T-helper 17 cell (primary cell): ENCODE measurements at places on chromosomes 11 and 22. TPM values are rescaled to one million over a fixed set of nuclear protein-coding genes. Genes with fewer than 3 reads are reported as not detected.

DNA sequence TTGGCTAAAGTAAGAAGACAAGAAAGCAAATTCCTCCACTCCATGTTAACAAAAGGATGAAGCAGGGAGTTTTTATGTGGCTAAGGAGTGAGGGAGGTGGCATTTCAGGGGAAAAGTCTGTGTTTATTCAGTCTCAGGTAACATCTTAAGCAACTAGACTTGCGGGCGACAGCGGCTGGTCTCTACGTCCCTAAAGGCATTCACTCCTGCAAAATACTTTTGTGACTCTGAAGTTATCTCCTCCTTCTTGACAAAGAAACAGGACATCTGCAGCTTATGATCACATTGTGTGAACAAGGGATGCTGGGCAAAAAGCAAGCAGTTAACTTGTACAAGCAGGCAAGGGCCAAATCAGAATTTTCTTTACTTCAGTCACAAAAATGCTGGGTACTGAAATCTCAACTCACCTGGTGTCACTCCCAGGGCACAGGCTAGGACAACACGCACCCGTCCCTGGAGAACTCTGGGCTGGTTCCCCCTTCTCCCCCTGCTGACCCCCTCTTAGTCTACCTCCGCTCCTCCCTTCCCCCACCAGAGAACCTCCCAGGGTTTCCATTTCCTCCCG lies 38.3 kb downstream of the IGLL5 start:
- H3K36me3 ChIP-seq, result no peaks in the 10 kb centered on the region
- DNase-seq, result no peak
- H3K4me3 ChIP-seq, result no peak overlapping the region
- peaks cover 4% of the 10 kb centered on the region for H3K27me3 ChIP-seq
- H3K27ac ChIP-seq, result no peak overlapping the region

GRCh38 chr11:95704865-95705264 lies 84.7 kb downstream of the FAM76B start:
- no peak overlapping the region for H3K4me3 ChIP-seq
- DNase-seq, result no peak
- H3K27me3 ChIP-seq, result no peaks in the 10 kb centered on the region
- no peaks in the 10 kb centered on the region for H3K36me3 ChIP-seq
- H3K27ac ChIP-seq, result no peak overlapping the region

DNA sequence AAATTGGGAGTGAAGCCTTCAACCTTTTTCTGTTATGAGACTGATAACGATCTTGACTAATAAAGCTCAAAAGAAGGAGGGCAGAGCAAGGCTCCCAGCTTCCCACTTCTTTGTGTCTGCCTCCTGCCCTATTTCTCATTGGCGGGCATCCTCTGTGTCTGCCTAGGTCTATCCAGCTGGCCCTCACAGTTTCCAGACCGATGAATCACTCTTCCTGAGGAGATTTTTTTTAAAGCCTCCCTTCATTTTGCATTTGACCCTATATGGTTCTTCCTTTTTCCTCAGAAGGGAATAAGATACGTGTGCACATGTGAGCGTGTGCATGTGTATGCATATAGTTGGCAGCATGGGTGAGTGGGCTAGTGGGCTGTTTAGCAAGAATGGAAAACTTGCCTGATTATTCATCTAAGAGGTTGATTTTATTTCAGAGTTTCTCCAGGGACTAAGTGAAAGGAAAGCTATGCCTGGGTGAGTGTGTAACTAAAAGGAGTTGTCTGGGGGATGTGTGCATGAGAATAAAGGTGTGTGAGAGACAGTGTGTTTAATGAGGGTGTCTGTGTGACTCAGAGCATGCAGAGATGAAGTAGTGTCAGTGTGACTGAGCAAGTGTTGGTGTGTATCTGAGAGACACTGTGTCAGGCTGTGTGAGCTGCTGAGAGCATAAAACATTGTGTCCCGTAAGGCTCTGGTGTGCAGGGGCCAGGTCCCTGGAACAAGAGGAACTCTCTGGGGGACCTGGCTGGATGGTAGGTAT lies 12.2 kb downstream of the PHLDB1 start:
- peak overlapping the region; percentile 49 for H3K27ac ChIP-seq
- H3K27me3 ChIP-seq, result peaks cover 37% of the 10 kb centered on the region
- peaks cover 5% of the 10 kb centered on the region for H3K36me3 ChIP-seq
- peak overlapping the region; percentile 59 for H3K4me3 ChIP-seq

DNA sequence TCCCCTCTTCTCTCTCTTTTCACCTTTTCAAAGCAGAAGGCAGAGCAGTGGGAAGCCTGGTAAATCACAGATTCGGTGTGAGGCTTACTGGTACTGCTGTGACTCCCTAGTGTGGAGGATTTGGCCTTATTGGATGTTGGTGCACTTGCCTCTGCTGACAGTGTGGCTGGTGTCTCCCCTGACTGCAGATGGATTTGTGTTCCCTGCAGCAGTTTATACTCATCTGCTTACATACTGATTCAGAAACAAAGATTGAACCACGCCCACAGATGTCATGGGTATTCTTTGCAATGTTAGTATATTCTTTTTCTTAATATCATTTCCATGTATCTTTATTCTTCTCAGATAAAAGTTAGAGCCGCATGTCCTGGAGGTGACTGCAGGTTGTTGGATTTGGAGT lies 26.8 kb upstream of the GRIK4 start:
- peaks cover 4% of the 10 kb centered on the region for H3K36me3 ChIP-seq
- H3K4me1 ChIP-seq, result peaks cover 4% of the 10 kb centered on the region
- no peak for DNase-seq
- H3K27me3 ChIP-seq, result no peaks in the 10 kb centered on the region
- no peak overlapping the region for H3K4me3 ChIP-seq

DNA sequence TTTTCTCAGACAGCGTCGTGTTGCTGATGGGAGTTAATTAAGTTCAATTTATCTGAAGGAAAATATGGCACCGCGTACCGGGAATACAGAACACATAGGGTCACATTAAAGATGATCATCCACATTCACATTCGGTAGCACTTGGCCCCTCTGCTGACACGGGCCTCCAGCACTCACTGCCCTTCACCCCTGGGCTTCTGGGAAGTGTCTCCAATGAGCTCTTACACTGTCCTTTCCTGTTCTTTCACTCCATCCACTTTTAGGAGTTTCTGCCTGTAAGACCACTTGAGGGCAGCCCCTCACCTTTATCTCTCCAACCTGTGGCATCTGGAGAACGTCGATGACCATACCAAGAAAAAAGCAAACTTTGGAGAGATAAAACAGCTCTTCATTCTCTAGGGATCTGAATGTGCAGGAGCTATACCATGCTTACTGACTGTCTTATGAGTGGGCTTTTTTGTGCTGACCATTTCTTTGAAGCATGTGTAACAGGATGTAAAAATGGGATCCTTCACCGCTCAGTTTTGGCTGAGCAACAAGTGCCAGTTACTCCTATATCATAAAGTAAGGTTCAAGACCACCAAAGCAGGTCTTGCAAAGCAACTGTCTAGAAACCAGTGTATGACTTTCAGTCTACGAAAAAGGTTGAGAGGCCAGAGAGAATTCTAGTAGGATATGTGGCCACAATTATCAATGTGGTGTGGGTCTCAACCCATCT lies 1.1 kb upstream of the SERGEF start:
- H3K36me3 ChIP-seq, result no peaks in the 10 kb centered on the region
- peak overlapping the region; percentile 96 for H3K4me3 ChIP-seq
- H3K27me3 ChIP-seq, result no peaks in the 10 kb centered on the region
- DNase-seq, result no peak

- DNase-seq, result no peak
- no peak overlapping the region for H3K27ac ChIP-seq
- no peak overlapping the region for H3K4me3 ChIP-seq
- H3K27me3 ChIP-seq, result peaks cover 63% of the 10 kb centered on the region
Observed at GRCh38 chr11:113497066-113497910, 22.1 kb upstream of the DRD2 start.

- H3K27ac ChIP-seq, result no peak overlapping the region
- H3K27me3 ChIP-seq, result peaks cover 27% of the 10 kb centered on the region
- H3K36me3 ChIP-seq, result no peaks in the 10 kb centered on the region
- no peak for DNase-seq
Observed at GRCh38 chr11:76787911-76788596, 4.9 kb downstream of the TSKU start.

BRMS1 gene
- 44.3 TPM for total RNA-seq
